ENCODE measurements at places on chromosomes 5 and 9. TPM values are rescaled to one million over a fixed set of nuclear protein-coding genes. Genes with fewer than 3 reads are reported as not detected.

The COL5A1 gene
- not detected for total RNA-seq

The TXNDC8 gene
- total RNA-seq: not detected

The GNA14 gene
- not detected for total RNA-seq

The FGF1 gene
- total RNA-seq: 0.65 TPM

The MCIDAS gene
- total RNA-seq: 1.8 TPM

The DNM1 gene
- total RNA-seq: 2.0 TPM

The NFIB gene
- 70.8 TPM for total RNA-seq

The TTC39B gene
- total RNA-seq: 23.3 TPM

GRCh38 chr5:15833365-15833764 lies 333.4 kb downstream of the FBXL7 start:
- no peak for DNase-seq
- peaks cover 13% of the 10 kb centered on the region for H3K4me1 ChIP-seq
- no peak overlapping the region for H3K4me3 ChIP-seq
- H3K27me3 ChIP-seq: no peaks in the 10 kb centered on the region
- no peaks in the 10 kb centered on the region for H3K36me3 ChIP-seq
- H3K27ac ChIP-seq: no peak overlapping the region

GRCh38 chr9:71306134-71306533 lies 184.7 kb upstream of the TRPM3 start:
- no peak overlapping the region for H3K27ac ChIP-seq
- H3K4me3 ChIP-seq: no peak overlapping the region
- no peak for DNase-seq
- no peaks in the 10 kb centered on the region for H3K36me3 ChIP-seq
- no peaks in the 10 kb centered on the region for H3K4me1 ChIP-seq

DNA sequence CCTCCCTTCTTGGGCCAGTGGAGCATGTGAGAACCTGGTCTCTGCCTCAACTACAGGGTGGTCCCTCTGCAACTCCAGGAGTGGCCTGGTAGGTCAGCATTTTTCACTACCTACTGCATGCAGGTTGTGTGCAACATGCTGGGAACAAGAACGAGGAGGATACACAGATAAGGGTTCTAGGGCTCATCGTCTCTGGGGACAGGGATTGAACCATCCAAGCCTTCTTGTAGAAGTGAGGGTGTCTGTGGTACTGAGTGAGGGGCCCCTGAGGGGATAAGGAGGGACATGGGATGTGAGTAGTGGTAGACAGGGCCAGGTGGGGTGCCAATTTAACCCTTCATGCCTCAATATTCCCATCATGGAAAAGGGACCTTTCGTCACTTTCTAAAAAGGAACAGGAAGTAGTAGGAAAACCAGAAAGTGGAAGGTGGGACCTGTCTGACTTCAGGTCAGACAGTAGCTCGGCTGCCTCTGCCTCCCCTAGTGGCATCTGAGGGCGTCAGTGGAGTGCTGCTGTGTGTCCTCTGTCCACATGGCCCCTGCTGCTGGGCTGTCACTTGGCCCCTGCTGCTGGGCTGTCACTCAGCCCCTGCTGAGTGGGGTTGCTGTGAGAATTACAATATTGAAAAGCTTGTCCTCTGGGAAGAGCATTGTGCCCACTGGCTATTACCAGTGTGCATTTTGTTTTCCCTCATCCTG lies 48.6 kb upstream of the RNU6ATAC start:
- no peak for DNase-seq
- no peak overlapping the region for H3K4me3 ChIP-seq
- H3K27me3 ChIP-seq: peaks cover 16% of the 10 kb centered on the region
- H3K27ac ChIP-seq: no peak overlapping the region
- peaks cover 3% of the 10 kb centered on the region for H3K36me3 ChIP-seq

DNA sequence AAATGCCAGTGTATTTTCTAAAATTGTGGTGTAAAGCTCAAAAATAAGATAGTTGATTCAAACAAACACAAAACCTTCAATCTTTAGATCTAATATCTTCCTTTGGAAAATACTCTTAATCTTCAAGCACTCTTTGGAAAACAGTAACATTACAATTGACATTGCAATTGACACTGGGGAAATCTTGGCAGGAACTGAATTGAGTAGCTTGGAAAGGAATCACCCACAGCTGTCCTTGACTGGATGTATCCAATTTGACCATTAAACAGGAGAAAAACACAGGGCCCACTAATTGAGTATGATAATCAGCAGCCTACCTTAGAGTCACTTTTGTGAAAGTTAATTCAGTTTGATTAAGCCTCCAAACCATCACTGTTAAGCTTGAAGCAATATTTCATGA lies 776.7 kb downstream of the DTWD2 start:
- no peak for DNase-seq
- no peaks in the 10 kb centered on the region for H3K27me3 ChIP-seq
- H3K36me3 ChIP-seq: no peaks in the 10 kb centered on the region
- no peak overlapping the region for H3K4me3 ChIP-seq
- H3K4me1 ChIP-seq: no peaks in the 10 kb centered on the region

- no peak overlapping the region for H3K4me3 ChIP-seq
- H3K27ac ChIP-seq: no peak overlapping the region
- H3K27me3 ChIP-seq: no peaks in the 10 kb centered on the region
- H3K36me3 ChIP-seq: peaks cover 4% of the 10 kb centered on the region
- peaks cover 12% of the 10 kb centered on the region for H3K4me1 ChIP-seq
- DNase-seq: peak; percentile 91
Observed at GRCh38 chr5:124746916-124747790, 714 bp upstream of the ZNF608 start.

DNA sequence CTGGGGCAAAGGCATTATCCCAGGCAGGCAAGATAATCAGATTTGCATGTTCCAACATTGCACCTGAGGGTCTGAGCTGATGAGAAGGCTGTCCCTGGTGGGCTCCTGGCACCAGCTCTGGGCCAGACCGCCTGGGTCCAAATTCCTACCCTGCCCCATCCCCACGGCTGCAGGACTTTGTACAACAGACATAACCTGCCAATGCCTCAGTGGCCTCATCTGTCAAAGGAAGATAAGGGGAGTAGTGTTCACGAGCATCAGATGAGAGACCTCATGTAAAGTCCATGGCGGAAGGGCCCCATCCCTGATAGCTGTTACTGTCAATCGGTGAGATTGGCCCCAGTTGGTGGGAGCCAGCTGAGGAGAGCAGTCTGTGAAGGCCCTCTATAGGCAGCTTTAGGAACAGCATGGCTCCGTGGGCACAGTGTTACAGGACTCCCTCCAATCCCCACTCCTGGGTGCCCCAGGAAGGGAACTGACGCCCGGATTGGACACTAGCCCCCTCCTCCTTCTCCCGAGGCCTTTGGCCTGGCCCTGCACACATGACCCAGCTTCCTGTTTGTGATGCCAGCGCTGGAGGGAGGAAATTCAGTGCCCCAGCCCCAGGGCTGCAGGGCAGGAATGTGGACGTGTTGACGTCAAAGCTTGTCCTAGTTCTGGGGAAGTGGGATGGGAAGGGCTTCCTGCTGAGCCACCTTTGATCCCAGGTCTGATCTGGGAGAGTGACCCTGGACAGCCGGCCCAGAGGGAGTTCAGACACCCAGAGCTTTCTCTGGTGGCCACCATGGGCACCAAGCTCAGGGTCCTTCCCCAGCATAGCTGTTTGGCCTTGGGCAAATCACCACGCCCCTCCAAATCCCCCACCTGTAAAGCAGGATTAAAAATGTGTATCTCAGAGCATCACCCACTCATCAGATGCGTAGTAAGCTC lies 56.2 kb downstream of the DUSP1 start:
- no peaks in the 10 kb centered on the region for H3K27me3 ChIP-seq
- DNase-seq: peak; percentile 99
- no peaks in the 10 kb centered on the region for H3K36me3 ChIP-seq
- peaks cover 40% of the 10 kb centered on the region for H3K4me1 ChIP-seq

- DNase-seq: no peak
- H3K36me3 ChIP-seq: no peaks in the 10 kb centered on the region
- H3K4me3 ChIP-seq: no peak overlapping the region
- no peak overlapping the region for H3K27ac ChIP-seq
Observed at GRCh38 chr9:26266146-26266793, 588.0 kb upstream of the TUSC1 start.

DNA sequence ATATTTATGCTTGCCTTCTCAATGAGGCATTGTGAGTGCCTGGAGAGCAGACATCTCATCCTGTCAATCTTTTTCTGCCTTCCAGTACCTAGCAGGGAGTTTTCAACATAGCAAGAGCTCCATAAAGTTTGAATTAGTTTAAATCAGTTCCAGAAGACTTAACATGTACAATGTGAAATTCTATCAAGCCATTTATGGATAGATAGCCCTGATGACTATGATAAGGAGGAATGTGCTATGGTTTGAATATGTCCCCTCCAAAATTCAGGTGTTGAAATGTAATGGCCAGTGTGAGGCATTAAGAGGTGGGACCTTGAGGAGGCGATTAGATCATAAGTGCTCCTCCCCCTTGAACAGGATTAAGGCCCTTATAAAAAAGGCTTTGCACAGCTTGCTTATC lies 306.9 kb upstream of the SMARCA2 start:
- no peak overlapping the region for H3K27ac ChIP-seq
- H3K27me3 ChIP-seq: peaks cover 7% of the 10 kb centered on the region
- no peak for DNase-seq
- H3K36me3 ChIP-seq: peaks cover 6% of the 10 kb centered on the region

GRCh38 chr5:178293815-178294214 lies 61.2 kb upstream of the PHYKPL start:
- no peak for DNase-seq
- H3K4me1 ChIP-seq: peaks cover 12% of the 10 kb centered on the region
- H3K4me3 ChIP-seq: no peak overlapping the region
- no peaks in the 10 kb centered on the region for H3K36me3 ChIP-seq

DNA sequence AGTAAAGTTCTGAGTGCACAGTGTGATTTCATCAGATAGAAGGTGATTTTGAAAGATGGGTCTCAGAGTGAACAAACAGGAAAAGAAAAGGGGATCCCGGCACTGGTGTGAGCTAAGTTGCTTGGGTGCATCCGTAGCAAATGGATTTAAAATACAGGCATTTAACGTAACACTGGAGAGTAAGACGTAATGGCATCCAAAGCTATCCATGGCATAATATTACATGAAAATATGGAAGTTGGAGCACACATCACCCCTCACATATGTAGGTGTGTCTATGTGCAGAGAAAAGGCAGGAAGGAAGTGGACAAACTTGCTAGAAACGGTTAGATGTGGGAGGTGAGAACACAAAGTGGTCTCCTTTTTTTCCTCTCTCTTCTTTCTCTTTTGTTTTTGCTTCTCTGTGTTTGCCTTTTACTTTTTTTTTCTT lies 38.2 kb upstream of the SEMA4D start:
- DNase-seq: no peak
- H3K27me3 ChIP-seq: no peaks in the 10 kb centered on the region
- H3K36me3 ChIP-seq: no peaks in the 10 kb centered on the region
- H3K4me1 ChIP-seq: no peaks in the 10 kb centered on the region
- H3K27ac ChIP-seq: no peak overlapping the region

DNA sequence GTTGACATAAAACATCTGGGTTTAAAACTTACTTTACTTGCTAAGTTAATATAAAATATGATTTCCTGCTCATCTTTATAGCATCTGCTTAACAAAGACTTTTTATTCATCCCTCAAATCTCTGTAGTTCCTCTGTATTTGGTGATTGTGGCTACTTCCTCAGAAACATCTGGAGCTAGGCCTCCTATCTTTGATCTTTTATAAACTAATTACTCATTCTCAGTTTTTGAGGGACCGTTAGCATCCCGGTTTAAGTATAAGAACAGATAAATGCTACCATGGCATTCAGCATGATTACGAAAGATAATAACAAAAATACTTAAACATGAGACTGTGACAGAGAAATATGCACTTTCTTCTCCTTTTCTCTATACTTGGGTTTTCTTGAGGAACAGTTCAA lies 85.3 kb downstream of the SLC38A9 start:
- no peaks in the 10 kb centered on the region for H3K4me1 ChIP-seq
- H3K27ac ChIP-seq: no peak overlapping the region
- H3K36me3 ChIP-seq: peaks cover 6% of the 10 kb centered on the region
- no peaks in the 10 kb centered on the region for H3K27me3 ChIP-seq
- H3K4me3 ChIP-seq: no peak overlapping the region

GRCh38 chr9:84339962-84340361 lies 596 bp downstream of the SLC28A3 start:
- peaks cover 11% of the 10 kb centered on the region for H3K4me1 ChIP-seq
- H3K27ac ChIP-seq: peak overlapping the region; percentile 79
- DNase-seq: peak; percentile 84
- peak overlapping the region; percentile 29 for H3K4me3 ChIP-seq
- H3K27me3 ChIP-seq: no peaks in the 10 kb centered on the region

DNA sequence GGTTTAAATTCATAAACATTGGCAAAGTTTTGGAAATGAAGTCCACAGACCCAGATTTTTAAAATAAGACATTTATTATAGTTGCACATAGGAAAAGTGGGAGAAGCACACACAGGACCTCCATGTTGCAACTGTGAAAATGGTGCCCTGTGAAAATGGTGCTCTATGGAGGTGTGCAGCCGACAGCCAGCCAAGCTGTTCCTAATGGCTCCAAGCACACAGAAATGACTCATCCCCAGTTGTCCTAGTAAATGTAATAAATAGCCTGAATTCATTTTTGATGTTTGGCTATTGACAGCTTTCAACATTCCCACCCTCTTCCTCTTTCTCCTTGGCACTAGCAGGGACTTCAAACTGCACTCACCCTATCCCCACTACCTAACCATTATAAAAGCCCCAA lies 590.9 kb downstream of the CAAP1 start:
- no peaks in the 10 kb centered on the region for H3K36me3 ChIP-seq
- H3K27me3 ChIP-seq: no peaks in the 10 kb centered on the region
- H3K4me1 ChIP-seq: no peaks in the 10 kb centered on the region
- H3K4me3 ChIP-seq: no peak overlapping the region
- peak; percentile 3 for DNase-seq

GRCh38 chr5:32096891-32097595 lies 77.1 kb downstream of the GOLPH3 start:
- peaks cover 83% of the 10 kb centered on the region for H3K36me3 ChIP-seq
- H3K4me3 ChIP-seq: no peak overlapping the region
- H3K27ac ChIP-seq: no peak overlapping the region
- no peak for DNase-seq
- H3K27me3 ChIP-seq: no peaks in the 10 kb centered on the region

DNA sequence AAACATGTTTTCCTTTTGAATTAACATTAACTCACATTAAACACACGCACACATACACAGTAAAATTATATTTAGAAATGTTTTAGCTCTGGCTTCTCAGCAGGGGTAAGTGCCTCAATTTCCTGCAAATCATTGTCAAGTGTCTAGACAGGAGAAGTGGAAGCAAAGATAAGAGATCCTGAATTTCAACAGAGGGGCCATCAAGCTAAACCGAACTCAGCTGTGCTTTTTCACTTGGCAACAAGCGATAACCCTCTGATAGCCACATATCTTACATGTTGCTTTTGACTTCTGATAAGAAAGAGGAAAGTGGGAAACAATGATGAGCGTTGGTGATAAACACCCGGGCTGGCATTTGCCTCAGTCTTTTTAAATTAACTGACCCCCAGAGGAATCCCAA lies 79.7 kb upstream of the SPDL1 start:
- H3K36me3 ChIP-seq: no peaks in the 10 kb centered on the region
- no peak for DNase-seq
- no peaks in the 10 kb centered on the region for H3K27me3 ChIP-seq
- no peak overlapping the region for H3K27ac ChIP-seq
- no peak overlapping the region for H3K4me3 ChIP-seq

- DNase-seq: no peak
- no peak overlapping the region for H3K27ac ChIP-seq
- no peak overlapping the region for H3K4me3 ChIP-seq
- peaks cover 60% of the 10 kb centered on the region for H3K36me3 ChIP-seq
- no peaks in the 10 kb centered on the region for H3K4me1 ChIP-seq
- no peaks in the 10 kb centered on the region for H3K27me3 ChIP-seq
Observed at GRCh38 chr5:31433229-31433628, 98.7 kb downstream of the DROSHA start.
